Myocyte (in vitro differentiated cells): ENCODE measurements at places on chromosomes 11 and 22. TPM values are rescaled to one million over a fixed set of nuclear protein-coding genes. Genes with fewer than 3 reads are reported as not detected.
A peak's percentile ranks its signal among the peaks of the same experiment; 100 is the strongest.

Gene ARHGEF17
- 38.0 and 38.4 TPM in 2 replicates for total RNA-seq

Gene GRIK4
- 0.27 and 0.52 TPM in 2 replicates for total RNA-seq

Gene OR52E8
- total RNA-seq = not detected in 2 replicates

Gene CD248
- not detected in 2 replicates for total RNA-seq

Gene IL17RA
- total RNA-seq = 4.9 and 5.9 TPM in 2 replicates

Gene OR5B17
- total RNA-seq = not detected in 2 replicates

Gene HTR3B
- not detected in 2 replicates for total RNA-seq

Gene CCDC87
- 0.26 and 0.45 TPM in 2 replicates for total RNA-seq

Gene HBD
- total RNA-seq = not detected in 2 replicates

Gene ZNF214
- total RNA-seq = 1.9 and 2.8 TPM in 2 replicates

DNA sequence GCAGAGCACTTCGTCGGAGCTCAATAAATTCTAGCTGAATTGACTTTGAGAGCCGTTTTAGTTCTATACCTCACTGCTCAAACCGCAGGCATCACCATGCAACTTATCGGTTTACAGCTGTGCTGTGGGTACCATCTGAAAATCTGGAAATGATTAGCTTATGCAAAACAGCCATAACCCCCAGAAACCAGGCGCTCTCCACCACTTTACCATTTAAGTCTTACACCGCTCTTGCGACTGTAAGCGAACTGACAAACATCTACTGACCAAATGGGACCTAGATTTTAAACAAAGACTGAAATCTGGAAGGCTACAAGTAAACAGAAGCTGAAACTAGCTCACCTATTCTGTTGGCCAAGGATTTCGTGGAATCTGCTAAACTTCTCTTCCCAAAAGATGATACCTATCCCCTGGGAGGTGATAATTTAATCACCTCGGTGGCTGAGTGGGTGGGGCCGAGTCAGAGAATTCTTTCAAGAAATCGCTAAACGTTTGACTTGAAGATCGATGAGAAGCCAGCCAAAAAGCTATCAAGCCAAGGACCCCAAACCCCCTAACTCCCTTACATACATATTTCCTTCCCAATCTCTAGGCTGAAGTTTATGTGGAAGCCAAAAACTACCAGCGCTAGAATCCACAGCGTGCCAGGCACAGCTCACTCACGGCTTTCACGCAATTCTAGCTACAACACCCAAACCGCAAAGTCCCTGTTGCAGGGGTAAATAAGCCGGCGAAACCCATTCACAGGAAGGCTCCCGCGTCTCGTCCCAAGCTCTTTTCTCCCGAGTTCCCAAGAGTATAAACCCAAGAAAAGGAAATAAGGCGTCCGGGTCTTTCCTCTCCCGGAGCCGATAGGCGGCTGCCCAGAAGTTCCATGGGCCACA, 644 bp downstream of the SPTY2D1 start:
- no peak for DNase-seq

GRCh38 chr11:111764621-111765020, 1.6 kb downstream of the PPP2R1B start:
- DNase-seq = peak; percentile 22

- DNase-seq = no peak
Measured at GRCh38 chr11:87917111-87917510, 258.1 kb downstream of the RAB38 start.

DNA sequence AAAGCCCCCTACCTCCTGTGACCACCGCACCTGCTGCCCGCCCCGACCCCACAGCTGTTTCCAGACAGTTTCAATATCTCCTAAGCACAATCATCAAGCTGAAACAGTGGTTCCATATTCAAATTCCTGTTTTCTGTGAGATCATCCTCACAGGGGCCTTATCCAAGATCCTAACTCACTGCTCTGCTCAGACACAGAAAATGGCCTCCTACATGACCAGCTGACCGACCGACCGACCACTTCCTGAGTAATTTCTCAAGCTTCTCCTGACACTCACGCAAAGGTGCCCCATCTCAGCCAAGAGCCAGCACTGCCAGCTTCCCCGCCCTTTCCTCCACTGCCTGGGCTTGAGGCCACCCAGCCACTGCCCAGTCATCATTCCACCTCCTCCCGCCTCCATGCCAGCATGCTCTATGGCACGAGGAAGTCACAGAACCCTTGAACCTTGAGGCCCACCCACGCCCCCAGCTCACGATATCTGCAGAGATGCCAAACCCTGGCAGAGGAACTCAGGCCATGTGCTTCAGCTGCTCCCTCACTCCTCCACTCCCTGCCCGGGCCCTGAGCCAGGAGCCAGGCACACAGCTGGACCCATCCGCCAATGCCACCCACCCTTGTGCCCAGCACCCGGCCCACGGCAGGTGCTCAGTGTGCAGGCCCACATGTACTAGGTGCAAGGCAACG, 14.0 kb downstream of the KIAA0930 start:
- peak; percentile 68 for DNase-seq

- DNase-seq = no peak
Measured at GRCh38 chr11:38900211-38900610, 2302.2 kb upstream of the RAG2 start.

GRCh38 chr11:6602096-6602940, 1.1 kb downstream of the RRP8 start:
- no peak for DNase-seq

DNA sequence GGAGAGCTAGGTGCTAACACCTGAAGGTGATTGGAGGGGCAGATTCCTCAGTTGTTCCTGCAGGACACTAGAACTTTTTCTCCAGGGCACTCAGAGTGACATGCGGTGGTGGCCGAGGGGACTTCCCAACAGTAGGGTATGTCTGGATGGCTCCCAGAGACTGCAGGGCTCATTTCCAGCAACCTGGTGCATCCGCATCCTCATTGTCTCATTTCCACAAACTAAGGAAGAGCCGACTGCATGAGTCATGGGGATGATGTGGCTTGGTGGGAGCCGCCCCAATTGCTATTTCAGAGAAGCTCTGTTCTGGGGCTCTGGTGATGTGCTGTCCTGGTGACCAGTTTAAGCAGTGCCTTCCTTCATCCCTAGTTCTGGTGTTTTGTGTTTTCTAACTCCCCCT, 2.8 kb upstream of the ROBO4 start:
- DNase-seq = peak; percentile 89

- no peak for DNase-seq
Measured at GRCh38 chr11:47981667-47982404, 1.5 kb downstream of the PTPRJ start.

DNA sequence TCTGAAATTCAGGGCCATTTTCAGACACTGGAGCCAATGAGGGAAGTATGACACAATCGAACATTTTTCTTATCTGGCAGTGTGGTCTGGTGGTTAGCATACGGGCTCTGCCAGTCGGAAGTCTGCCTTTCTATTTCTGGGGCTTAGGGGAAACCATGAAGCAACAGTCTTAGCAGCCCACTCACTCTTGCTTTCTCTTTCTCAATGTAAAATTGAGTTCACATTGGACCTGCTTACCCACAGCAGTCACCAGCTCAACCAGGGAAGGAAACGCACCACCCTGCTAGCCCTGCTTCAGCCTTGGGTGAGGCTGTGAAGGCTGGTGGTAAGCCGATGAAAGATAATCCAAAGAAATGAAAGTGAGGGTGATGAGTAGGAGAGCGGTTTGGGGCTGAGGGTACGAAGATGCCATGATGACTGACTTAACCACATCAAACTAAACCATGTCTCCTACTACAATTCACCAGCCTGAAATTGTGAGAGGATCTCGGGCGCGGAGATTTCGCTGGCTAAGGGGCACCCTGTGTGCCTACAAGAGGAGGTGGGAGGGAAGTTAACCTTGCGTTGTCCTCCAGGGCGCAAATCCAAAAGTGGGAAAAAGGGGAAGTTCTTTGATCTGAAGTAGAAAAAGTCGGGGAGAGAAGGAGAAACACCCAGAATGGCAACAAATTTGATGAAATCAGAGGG, 2.0 kb upstream of the LMO2 start:
- DNase-seq = peak; percentile 13

- DNase-seq = no peak
Measured at GRCh38 chr11:10709299-10710086, 15.9 kb upstream of the IRAG1 start.

DNA sequence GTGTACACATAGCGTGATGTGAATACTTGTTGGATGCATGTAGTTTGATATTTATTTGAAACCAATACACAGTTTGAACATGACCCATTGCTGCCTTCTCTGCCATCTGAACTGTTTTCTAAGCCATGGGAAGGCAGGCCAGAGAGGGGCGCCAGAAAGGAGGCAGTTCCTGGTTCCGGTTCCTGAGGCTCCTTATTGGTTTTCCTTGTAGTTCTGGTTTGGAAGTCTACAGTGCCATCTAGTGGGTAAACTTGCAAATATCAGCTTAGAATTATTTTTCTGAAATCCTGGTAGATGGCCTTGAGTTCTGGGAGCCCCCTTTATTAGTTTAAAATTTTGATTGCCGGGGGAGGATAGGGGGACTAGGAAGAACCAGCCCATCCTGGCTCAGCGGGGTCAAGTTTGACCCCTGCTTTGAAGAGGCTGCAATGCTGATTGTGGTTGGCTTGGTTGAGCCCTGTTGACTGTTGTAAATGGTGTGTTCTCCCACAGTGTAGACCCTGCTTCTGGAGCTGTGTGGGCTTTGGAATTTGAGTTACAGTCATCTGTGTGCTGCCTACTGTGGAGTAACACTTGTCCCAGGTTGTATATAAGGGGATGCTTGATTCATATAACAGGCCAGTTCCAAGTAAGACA, 48.4 kb downstream of the GRAMD1B start:
- DNase-seq = peak; percentile 79

- no peak for DNase-seq
Measured at GRCh38 chr11:64751580-64751979, 7.6 kb upstream of the RASGRP2 start.

DNA sequence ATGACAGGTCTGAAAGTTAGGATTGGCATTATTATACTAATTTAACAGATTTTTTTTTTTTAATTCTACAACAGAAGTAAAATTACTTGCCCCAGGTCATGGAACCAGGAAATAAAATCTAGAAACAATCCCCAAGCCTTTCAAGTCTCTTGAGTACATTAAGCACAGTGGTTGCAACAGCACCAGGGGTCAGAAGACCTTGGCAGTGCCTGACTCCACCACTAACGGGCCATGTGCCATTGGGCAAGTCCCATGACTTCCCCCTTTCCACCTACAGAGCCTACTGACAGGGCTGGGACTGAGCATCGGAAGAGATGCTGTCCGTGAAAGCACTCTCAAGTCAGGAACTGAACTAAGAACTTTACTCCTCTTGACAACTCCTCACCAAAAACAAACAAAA, 98.6 kb upstream of the AKIP1 start:
- no peak for DNase-seq

DNA sequence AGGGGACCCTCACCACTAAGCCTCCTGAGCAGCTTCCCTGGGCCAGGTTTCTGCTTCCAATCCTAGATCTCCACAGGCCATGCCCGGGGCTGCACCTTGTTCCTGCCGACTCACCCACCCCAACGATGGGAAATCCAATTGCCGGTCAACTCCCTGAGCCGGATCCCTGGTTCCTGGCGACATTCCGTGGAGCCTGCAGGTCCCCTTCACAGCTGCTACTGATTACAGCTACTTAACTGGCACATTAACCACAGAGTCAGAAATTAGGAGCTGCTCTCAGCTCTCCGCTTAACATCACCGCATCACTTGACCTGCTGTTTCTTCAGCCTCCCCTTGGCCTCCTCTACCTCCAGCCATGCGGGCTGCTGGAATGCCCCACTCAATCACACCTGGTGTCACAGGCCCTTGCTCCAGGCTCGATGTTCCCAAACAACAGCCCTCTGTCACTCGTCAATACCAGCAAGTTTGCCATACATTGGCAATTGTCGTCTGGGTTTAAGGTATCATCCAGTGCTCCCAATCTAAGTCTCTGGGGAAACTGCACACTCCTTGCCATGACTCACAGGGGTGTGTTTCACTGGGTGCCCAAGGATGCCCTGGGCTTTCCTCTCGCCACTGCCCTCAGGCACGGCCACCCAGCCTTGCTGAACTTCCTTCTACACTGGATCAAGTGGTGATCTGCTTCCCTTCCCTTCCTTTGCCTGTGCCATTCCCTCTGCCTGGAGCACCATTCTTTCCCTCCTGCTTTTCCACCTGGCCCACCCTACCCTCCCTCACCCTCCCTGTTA, 181.0 kb downstream of the MN1 start:
- DNase-seq = peak; percentile 40

DNA sequence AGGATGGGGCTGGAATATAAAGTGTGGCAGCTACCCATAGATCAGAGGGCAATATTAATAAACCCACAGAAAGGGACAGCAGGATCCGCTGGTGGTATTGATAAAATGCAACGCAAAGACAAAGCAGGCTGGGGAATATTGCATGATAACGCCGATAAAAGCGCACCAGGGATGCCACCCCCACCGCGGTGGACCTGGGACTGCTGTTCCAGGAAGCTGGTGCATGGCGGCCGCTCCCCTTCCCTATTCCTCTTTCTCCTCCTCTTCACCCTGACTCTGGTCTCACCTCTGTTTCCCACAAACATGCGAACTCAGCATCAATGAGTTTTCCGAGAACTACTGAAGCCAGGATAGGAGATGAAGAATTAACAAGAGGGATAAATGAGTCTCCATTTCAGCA, 20.2 kb downstream of the SPATA19 start:
- DNase-seq = no peak

DNA sequence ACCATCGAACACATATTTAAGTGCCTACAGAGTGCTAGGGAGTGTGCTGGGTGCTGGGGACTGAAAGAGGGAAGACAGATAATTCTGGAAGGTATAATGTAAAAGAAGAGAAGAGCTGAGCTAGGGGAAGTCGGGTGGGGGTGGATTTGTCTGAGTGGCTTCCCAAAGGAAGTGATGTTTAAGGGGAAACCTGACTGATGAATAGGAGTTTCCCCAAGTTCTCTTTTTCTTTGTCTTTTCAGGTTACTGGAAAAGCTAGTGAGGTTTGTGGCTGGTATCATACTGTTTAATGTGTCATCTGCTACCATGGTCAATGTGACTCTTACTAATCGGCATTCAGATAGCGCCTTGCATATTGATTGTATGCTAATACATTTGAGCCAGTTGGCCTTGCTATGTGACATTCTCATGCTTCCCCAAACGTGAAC, 151.6 kb upstream of the MTMR2 start:
- no peak for DNase-seq

- DNase-seq = peak; percentile 61
Measured at GRCh38 chr11:13339195-13340153, 61.9 kb downstream of the BMAL1 start.

DNA sequence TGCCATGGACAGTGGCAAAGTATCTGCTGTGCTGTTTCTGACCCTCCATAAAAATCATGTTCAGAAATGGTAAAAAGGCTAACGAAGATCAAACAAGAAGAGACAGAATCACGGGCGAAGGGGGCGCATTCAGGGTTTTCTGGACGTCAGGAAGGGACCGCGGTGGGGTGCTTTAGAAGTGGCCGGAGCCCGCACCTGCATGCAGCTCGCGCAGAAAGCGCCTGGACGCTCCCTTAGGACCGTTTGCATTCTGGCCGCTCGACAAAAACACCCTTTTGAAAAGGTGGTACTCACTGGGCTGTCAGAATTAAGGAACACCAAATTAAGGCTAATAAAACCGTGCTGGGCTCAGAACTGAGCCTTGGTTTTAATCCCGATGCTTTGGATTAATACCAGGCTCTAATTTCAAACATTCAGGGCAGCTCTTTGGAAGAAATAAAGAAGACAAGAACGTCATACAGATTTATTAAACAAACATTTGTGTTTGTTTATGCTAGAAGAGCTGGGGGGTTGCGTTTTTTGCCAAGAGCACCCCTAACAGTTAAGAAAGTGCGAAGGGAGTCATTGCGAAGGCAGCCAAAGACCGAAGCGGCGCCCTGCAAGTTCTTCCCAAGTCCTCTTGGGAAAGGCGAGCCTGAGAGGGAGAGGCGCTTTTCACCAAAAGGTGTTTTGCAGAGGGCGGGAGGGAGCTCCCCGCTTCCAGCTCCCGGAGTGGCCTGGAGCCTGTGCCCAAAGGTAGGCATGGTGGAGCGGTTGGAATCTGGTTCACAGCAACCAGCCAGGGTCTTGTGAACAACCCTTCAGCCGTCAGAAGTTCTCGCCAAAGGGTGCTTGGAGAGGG, 47.7 kb upstream of the DBX1 start:
- DNase-seq = no peak
